Cortex of kidney (tissue), 1 donor: ENCODE measurements at places on chromosomes 6 and 20.

DNA sequence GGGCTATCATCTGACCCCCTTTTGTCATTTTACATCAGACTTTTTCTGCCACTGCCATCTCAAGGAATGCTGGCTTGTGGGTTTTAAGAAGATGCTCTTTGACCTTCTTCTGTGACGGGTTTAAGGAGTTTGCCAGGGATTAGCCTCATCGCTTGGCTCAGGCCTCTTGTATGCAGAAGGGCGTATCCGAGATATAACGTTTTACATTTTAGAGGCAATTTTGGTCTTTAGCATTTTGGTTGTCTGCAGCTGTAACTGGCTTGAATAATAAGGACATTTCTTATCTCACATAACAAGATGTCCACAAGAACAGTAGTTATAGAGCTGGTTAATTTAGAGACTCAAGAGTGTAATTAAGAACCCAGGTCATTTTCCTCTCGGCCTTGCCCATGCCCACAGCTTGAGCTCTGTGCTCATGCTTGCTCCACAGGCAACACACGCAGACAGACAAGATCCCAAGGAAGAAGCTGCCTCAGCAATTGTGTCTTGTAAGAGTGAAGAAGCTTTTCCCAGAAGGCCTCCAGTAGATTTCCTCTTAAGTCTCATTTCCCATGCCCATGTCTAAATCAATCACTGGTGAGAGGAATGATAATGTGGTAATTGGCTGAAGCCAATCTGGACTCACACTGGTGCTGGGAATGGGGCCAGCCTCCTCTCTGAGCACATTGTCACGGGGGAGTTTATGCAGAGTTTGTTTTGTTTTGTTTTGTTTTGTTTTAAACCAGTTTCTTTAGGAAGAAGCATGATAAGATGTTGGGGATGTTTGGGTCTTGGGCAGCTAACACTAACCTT is 36.8 kb downstream of the PTCHD4 start:
- no peak for DNase-seq

DNA sequence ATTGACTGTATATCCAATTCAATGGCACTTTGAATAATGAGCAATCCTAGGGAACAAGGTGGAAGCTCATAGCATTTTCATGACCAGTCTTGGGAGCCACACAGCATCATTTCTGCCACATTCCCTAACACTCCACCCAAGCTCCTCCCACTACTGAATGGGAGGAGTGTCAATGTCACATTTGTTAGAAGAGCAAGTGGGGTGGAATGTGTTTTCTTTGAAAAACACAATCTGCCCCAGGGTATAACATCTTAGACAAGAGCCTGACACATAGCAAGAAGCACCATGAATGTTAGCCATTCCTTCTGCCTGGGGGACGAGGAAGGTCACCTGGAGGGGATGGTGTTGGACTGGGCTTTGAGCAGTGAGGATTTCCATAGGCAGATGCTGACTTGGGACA is 258.3 kb upstream of the PMEPA1 start:
- DNase-seq, result no peak

DNA sequence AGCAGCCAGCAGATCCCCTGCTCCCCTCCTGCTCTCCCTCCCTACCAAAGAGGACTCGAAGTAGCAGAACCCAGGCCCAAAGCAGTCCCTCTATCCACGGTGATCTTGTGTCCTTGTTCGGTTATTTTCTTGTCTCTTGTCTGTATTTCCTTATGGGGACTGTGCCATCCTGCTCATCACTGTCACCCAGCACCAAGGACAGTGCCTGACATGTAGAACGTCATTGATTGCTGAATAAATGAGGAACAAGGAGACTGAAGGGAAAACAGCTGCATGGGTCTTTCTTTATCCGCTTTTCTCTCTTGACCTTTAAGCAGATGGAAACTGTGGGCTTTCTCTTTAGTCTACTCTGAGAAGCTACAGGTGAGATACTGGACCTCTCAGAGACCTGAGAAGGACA is 29.4 kb upstream of the ZNF831 start:
- DNase-seq, result no peak

- DNase-seq, result no peak
Measured at GRCh38 chr6:107585815-107586435, 96.0 kb downstream of the SOBP start.
